Activated CD4-positive, alpha-beta T cell treated with anti-CD3 and anti-CD28 coated beads, Interleukin-2, amount 50 U/mL, for 48 hours (primary cell): ENCODE measurements at places on chromosomes 7 and 10.

GRCh38 chr7:36070230-36070629, 82.8 kb upstream of the EEPD1 start:
- DNase-seq = no peak

DNA sequence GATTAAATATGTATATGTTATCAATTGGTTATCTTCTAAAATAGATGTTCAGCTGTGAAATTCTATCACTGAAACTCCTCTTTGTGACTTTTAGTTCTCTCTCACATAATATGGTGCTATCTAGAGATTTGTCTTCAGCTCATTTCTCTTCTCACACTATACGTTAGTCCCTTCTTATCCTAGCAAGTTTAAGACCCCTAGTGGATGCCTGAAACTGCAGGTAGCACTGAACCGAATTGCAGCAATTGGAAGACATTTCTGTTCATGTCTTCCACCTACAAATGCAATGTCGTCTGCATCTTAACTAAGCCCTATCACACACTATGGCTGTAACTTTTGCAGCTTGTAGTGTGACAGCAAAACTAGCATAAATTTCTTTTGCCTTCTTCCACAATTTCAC, 442.7 kb upstream of the POM121L12 start:
- DNase-seq = no peak

DNA sequence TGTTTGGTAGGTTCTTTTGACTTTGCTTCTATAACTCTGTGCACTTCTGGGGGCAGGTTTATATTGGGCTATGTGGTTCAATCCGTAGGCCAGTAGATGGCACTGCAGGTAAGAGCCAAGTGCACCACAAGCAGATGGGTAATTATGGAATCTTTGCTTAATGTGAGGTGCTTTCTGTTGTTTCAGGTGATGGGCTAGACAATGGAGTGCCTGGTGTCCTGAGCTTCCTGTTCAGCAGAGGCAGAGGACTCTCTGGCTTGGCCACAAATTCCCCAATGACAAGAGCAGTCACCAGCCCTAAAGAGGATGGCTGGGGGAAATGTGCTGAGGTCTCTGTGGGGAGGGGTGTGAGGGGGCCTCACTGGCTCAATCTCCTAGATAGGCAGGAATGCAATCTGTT, 455.0 kb downstream of the CCSER2 start:
- DNase-seq = no peak

DNA sequence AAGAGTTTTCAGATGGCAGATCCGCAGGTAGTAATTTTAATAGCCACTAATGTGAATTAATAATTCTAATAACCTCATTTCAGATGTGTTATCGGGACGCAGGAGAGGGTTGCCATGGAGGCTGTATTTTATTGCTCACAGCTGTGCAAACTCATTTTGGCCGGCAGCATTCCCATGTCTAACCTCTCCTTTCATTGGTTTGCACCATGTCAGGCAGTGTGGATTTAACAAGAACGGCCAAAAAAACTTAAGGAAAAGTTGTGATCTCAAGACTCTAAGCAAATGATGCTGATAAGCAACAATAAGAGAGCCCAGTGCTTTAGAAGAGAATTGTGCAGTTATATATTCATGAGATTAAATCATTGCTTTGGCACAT, 88.7 kb upstream of the NRP1 start:
- DNase-seq = no peak

GRCh38 chr7:135386776-135387175, 123.1 kb downstream of the CNOT4 start:
- no peak for DNase-seq

DNA sequence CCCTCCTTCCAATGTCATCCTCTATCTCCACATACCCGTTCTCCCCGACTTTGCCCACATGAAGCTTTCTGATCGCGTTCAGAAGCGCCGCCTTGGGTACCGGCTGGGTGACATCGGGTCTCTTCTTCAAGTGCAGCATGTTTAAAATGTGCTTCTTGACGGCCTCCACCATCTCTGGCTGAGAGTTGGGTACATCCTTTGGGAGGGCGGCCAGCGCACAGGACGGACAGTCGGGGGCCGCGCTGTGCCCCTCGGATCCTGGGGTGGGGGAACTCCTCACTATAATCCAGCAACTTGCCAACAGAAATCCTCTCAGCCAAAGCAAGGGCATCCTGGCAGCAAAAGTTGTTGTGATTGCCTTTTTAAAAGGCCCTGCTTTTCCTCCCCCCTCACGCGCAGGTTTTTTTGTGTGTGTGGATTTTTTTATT, 2.8 kb downstream of the INHBA start:
- DNase-seq = no peak

DNA sequence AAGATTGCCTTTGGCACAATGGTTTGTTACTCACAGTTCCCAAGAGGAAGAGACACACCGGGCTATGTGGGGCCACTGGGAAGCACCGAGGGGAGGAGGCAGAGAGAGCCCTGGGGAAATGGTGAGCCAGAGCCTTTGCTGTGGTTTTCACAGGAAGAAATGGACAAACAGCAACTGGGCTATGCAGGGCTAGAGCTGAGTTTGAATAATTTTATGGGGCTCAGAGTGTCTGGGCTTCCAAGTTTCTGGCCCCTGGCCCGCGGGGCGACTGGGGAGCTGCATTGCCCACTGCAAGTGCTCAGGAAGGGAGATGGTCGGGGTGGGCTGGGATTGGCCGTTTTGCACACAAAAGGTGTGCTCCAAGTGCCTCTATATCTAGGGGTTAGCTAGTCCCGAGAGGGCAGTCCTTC, 92.6 kb downstream of the CHST15 start:
- no peak for DNase-seq

DNA sequence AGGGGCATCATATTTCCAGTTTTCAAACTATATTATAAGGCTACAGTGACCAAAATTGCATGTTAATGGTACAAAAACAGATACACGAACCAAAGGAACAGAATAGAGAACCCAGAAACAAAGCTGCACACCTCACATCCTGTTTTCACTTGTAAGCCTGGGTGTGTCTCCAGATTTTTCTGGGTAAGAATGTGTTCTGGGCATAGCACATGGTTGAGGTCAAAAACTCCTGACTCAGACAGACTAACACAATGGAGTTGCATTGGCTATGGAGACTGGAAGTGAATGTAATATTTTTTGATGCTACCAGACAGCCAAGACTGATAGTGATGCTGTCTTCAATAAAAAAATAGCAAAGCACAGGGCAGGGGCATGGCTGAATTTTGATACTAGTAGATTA, 1175.2 kb downstream of the NXPH1 start:
- no peak for DNase-seq

DNA sequence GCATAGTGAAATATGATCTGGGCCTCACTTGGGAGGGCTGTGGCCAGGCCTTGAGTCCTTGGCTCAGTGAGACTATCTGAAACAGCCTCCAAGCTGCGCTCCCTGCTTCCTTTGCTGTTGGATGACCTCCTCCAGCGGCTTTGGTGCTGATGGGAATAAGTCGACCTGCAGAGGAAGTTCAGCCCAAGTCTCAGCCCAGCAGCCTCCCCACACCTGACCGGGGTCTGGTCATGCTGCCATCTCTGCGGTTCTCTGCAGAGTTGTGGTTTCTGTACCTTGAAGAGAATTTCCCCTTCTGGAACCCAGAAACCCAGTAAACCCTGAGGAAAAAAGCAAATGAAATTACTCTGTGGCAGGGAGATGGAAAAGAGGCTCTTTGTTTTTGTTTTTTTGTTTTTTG, 4.6 kb upstream of the RBAK start:
- no peak for DNase-seq

- DNase-seq = peak; percentile 15
Measured at GRCh38 chr10:61779950-61780659, 117.4 kb downstream of the CABCOCO1 start.

DNA sequence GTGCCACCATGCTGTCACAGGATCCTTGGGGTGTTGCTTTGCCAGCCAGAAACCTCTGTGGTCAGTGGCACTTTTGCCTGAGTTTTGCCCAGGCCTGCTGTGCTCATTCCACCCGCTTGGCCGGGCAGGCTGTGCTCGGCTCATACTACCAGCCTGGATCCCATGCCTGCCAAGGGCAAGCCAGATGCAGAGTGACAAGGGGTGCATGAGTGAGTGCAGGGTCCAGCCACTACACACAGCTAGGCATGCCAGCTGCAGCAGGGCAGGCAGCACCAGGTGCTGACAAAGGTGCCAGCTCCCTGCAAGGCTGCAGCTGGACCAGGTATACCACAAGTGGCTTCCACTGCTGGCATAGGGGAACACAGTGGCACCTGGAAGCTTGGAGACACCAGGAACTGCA, 28.6 kb downstream of the C10orf67 start:
- DNase-seq = no peak

DNA sequence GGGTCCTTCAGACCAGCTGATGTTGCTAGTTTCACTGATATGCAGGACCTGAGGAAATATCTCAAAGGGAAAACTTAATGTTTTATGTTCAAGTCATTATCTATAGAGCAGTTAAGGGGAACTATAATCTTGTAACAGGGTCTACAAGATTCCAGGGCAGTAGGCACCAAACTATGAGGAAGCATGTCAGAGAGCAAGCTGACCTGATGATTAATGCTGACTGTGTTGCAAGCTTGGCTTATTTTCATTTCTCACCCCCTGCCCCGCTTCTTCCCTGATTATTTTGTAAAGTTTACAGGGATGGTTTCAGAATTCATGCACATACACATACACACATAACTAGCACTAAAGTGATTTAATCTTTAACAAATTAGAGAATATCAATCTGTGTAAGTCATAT, 84.3 kb upstream of the CACNA2D1 start:
- DNase-seq = no peak

GRCh38 chr7:150421831-150422230, 28.6 kb upstream of the GIMAP8 start:
- no peak for DNase-seq

DNA sequence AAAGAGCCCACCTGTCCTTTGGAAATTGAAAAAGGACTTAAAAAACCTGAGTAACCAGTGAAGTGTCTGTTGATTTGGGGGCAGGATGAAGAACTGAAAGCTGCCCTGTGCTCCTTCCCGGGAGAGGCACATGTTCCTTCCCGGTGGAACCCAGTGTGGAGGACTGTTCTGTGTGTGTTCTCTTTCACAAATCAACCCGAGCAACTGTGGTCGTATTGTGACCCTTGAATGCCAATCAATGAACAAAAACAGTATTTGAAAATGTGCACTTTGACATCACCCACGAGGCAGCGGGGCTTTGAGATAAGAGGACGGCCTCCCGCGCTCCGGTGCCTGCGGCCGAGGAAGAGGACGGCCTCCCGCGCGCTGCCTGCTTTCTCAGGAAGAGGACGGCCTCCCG, 139.0 kb downstream of the VIPR2 start:
- no peak for DNase-seq

GRCh38 chr7:130732980-130733930, 752 bp downstream of the KLF14 start:
- DNase-seq = peak; percentile 32

GRCh38 chr7:14837216-14837615, 65.3 kb downstream of the DGKB start:
- no peak for DNase-seq

DNA sequence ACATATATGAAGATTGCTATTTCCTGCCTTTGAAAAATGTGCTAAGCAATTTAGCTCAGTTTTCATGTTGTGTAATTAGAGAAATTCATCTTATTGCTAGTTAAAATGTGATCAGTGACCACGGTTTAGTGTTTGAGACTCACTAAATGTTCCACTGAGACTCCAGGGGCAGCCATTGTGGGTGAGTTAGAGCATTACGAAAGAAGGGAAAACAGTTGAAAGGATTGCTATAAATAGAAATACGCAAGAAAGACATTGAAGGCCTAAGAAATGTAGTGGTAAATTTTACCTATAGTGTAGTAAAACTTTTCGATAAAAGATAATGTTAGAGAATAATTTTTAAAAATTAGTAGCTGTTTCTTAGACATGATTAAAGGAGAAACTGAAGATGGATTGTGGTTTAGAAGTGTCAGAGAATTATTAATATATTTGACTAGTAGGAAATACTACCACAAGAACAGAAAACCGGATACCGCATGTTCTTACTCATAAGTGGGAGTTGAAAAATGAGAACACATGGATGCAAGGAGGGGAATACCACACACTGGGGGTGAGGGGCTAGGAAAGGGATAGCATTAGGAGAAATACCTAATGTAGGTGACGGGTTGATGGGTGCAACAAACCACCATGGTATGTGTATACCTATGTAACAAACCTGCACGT, 394.5 kb downstream of the SEMA3D start:
- no peak for DNase-seq

- DNase-seq = no peak
Measured at GRCh38 chr10:94500063-94500462, 45.5 kb upstream of the HELLS start.

- DNase-seq = no peak
Measured at GRCh38 chr10:4241724-4242345, 456.8 kb upstream of the KLF6 start.

GRCh38 chr7:909358-910329, 33.3 kb downstream of the GET4 start:
- DNase-seq = no peak

- no peak for DNase-seq
Measured at GRCh38 chr10:21290499-21291160, 234.9 kb downstream of the SKIDA1 start.

GRCh38 chr7:70266186-70266585, 667.9 kb downstream of the AUTS2 start:
- no peak for DNase-seq

DNA sequence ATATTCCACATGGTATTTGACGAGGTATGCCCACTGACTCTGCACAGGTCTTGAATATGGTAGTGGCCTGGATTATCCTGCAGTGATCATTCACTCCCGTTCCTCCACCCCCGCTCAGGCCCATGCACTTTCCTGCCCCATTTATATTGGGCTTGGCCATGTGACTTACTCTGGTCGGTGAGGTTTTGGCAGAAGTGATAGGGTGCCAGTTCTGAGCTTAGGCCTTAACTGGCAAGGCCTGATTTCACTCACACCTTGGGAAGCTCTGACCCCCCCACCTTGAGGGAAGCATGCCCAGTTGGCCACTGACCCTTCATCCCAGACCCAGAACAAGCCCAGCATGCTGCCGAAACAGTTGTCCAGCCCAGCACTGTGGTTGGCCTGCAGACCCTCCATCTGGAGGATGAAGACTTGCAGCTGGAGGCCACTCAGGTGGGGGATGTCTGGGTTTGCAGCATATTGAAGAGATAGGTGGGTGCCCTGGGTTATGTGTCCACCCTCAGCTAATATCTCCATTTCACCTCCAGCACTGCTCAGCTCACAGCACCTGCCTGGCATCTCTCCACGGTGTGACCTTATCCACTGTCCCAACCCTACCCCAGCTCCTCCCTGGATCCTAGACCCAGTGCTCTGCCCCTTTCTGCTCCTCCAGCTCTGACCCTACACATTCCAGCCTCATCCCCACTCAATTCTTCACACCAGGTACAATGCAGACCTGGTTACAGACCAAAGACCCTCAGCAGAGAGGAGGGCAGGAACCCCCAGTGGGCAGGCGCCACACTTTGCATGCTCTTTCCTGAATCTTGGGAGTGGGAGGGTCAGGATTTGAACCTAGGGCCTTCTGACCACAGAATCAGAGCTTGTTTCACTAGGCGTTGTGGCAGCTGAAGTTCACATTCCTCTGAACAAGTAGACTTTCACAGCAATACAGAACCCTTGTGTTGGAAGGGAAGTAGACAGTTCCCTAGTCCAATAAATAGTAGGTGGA, 138.1 kb upstream of the CHST15 start:
- peak; percentile 23 for DNase-seq
